ENCODE measurements at places on chromosomes 11 and 22.

DNA sequence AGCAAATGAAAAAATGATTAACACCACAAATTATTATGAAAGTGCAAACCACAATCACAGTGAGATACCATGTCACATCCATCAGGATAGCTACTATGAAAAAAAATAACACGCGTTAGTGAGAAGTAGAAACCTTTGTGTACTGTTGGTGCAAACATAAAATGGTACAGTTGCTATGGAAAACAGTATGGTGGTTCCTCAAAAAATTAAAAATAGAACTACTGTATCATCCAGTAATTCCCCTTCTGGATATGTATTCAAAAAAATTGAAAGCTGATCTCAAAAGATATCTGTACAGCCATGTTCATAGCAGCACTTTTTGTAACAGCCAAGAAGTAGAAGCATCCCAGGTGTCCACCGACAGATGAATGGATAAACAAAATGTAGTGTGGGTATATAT lies 43.4 kb downstream of the CCDC81 start:
- DNase-seq: no peak

GRCh38 chr11:134841411-134841810 lies 429.4 kb upstream of the B3GAT1 start:
- no peak for DNase-seq

- no peak for DNase-seq
Observed at GRCh38 chr22:21920341-21921183, 32.1 kb downstream of the PPM1F start.

- peak; percentile 88 for DNase-seq
Observed at GRCh38 chr11:29282088-29282487, 734.7 kb downstream of the KCNA4 start.

DNA sequence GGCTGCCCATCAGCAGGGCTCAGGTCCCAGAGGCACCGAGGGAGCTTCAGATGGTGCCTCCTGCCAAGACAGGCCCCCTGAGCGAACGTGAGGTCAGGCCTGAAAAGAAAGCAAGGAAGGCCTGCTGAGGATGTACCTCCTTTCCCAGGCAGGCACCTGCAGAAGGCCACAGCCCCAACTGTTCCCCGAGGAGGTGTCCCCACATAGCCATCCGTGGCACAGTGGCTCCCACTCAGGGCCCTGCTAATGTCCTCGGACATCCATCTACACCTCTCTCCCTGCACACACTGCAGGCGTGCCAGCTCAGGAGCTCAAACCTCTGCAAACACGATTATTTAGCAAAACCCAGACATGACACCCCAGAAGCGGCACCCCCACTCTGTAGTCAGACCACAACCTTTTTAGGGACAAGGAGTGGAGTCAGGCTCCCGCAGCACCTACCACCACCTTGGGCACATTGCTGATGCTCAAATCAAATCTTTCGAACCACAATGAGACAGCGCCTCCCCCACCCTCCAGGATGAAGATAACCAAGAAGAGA lies 36.9 kb downstream of the SHANK2 start:
- no peak for DNase-seq

DNA sequence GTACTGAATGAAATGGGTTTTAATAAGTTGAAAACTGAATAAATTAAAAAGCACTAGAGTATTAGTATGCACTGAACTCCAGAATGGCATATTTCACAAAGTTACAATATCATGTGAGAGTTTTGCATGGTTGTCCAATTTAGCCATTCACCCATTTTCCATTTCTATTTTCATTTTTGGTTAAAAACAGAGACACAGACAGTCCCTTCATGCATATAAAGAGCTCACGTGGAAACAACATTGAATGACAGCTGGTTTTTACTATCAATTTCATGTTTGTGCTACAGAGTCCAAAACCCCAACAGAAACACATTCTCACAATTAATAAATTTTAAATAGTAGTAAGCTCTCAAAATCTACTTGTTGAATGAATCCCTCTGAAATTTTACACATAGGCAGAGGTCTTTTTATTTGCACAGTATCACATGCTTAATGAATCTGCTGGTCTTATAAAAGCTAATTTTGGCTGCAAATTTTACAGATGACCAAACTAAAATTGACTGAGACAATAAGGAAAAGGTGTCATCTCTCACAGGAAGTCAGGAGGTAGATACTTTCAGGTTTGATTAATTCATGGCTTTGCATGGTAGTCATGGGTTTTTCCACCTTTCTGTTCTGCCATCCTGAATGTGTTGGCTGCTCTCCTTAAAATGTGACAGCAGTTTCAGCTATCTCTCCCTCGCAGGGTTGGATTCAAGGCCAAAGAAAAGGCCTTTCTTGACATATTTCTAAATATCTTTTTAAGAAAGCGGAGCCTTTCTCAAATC lies 20.6 kb upstream of the DDI1 start:
- DNase-seq: no peak

- DNase-seq: no peak
Observed at GRCh38 chr11:108538502-108538901, 40.3 kb upstream of the POGLUT3 start.

GRCh38 chr11:94623120-94623735 lies 56.1 kb downstream of the PIWIL4 start:
- DNase-seq: peak; percentile 84

DNA sequence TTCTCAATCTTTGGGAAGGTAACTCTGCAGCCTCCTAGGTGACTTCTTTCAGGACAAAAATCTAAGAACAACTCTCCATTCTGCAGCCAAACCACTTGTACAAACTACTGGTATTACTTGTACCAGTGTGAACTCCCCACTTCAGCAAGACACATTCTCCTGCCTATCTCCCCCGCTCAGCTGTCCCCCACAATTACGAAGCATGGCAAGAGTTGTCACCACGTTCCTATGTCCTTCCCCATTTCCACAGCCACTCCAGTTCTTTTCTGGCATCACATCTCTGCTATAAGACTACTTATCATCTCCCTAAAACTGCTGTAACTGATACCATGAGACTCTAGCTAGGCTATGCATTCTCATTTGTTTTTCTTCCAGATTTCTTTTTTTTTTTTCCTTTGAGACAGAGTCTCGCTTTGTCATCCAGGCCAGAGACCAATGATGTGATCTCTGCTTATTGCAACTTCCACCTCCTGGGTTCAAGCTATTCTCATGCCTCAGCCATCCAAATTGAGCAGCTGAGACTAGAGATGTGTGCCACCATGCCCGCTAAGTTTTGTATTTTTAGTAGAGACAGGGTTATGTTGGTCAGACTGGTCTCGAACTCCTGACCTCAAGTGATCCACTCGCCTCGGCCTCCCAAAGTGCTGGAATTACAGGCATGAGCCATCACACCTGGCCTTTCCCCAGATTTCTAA lies 71.9 kb upstream of the CDON start:
- no peak for DNase-seq

- DNase-seq: no peak
Observed at GRCh38 chr11:125925247-125925740, 20.6 kb upstream of the VSIG10L2 start.

DNA sequence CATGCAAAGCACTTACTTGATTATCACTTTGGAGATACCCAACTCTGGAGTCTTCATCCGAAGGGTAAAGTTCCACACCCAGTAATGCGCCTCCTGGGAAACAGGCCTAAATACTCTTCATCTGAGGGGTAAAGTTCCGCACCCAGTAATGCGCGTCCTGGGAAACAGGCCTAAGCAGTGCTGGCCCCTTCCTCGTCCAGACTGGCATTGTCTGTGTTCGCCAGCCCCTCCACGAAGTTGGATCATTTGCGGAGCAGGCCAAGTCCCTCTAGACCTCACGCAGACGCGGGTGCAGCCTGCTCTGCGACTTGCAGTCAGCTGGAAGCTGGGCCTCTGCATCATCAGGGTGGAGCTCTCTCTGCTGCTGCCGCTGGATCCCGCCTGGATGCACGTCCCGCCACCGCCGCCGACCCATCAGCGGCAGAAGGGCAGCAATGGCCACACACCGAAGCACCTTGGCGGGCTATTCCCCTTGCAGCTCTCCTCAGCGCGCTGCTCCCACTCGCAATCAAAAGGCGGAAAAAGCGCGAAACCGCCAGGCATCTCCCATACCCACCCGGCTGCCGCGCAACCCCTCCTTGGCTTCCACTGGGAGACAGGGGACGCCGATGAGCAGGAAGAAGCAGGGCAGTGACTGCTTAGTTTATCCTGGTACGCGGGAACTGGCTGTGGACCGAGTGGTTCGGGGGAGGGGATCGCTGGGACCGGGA lies 34.1 kb upstream of the GLYATL1 start:
- peak; percentile 77 for DNase-seq

DNA sequence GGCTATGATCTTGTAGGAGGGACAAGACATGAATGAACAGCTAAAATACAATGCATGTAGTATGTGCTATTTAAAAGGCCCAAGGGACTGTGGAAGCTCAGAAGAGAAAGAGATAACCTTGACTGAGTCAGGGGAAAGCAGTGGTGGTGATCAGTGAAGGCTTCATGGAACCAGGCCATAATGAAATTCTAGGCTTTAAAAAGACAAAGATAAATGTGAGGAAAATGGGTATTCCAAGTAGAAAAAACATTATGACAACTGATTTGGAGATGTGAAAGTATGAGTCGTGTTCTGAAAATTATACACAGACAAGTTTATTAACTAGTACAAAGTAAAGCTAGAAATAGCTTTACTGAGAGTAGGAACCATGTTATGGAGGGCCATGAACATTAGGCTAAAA lies 189.8 kb downstream of the SOX6 start:
- no peak for DNase-seq

- DNase-seq: no peak
Observed at GRCh38 chr11:62150887-62151736, 27.3 kb downstream of the INCENP start.

DNA sequence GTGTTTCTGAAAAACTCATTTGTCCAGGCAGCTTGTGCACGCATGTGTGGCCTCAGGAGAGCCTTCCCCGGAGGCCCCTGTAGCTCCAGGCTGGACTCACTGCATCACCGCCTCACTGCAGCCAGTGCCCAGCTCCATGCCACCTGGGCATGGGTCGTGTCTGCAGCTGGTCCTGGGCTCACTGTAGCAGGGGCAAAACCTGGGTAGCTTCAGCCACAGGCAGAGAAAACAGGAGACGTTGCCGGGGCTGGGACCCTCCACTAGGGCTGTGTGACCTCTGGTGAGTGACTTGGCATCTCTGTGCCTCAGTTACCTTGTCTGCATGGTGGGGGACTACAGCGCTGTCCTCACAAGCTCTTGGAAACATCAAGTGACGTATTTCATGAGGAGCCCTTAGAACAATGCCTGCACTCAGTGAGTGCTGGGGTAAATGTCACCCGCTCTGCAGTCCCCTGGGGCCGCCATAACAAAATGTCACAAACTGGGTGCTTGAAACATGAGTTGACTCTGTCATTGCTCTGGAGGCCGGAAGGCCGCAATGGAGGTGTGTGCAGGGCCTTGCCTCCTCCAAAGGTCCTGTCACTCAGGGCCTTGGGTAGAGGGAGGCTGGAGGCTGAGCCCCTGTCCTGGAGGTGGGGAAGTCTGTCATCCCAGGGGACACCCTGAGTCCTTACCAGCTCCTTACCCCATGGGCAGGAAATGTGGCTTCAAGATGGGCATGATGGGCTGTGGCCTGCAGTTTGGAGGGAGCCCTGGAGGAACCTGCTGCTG lies 488.7 kb downstream of the TBC1D22A start:
- DNase-seq: no peak

GRCh38 chr11:64726867-64727530 lies 4.0 kb upstream of the NRXN2 start:
- DNase-seq: no peak

GRCh38 chr11:85391141-85391540 lies 236.0 kb downstream of the DLG2 start:
- DNase-seq: no peak

GRCh38 chr11:47523490-47524225 lies 29.3 kb downstream of the CELF1 start:
- peak; percentile 91 for DNase-seq

DNA sequence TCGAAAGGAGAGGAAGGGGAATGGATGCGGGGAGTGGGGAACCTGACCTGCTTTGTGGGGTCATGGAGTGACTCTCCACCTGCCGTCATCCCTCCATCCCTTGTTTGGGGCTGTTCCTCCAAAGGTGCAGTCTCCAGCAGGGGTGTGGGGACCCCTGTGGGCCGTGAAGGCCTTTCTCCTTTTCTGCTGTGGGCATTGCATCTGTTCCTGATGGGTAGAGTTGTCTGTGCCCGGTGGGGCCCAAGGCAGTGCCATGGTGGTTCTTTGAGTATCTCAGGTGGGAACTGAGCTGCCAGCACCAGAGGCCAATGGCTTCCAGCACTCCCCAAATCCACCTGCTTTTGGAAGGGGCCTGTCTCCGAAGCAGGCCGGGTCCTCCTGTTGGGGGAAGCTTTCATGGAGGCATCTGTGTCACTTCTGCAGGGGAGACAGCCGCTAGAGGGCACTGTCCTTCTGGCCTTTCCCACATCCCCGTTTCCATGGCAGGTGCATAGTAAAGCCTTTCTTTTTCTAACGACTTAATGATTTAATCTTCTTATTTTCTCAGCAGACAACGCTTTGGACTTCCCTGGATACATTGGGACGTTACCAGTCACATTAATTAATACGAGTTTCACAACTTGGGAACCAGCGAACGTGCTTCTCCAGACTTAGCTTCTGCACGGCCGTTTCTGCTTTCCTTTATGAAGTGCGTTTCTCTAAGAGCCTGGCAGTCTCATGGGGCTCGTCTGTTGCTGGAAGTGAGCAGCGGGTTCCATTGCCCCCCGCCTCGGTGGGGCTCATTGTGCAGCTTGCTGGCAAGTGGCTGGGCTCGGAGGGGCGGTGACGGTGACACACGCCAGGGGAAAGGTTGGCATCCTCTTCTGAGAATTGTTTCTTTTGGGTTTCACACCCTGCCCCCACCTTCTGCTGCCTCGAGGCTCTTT lies 57.1 kb downstream of the PARVB start:
- DNase-seq: peak; percentile 86

DNA sequence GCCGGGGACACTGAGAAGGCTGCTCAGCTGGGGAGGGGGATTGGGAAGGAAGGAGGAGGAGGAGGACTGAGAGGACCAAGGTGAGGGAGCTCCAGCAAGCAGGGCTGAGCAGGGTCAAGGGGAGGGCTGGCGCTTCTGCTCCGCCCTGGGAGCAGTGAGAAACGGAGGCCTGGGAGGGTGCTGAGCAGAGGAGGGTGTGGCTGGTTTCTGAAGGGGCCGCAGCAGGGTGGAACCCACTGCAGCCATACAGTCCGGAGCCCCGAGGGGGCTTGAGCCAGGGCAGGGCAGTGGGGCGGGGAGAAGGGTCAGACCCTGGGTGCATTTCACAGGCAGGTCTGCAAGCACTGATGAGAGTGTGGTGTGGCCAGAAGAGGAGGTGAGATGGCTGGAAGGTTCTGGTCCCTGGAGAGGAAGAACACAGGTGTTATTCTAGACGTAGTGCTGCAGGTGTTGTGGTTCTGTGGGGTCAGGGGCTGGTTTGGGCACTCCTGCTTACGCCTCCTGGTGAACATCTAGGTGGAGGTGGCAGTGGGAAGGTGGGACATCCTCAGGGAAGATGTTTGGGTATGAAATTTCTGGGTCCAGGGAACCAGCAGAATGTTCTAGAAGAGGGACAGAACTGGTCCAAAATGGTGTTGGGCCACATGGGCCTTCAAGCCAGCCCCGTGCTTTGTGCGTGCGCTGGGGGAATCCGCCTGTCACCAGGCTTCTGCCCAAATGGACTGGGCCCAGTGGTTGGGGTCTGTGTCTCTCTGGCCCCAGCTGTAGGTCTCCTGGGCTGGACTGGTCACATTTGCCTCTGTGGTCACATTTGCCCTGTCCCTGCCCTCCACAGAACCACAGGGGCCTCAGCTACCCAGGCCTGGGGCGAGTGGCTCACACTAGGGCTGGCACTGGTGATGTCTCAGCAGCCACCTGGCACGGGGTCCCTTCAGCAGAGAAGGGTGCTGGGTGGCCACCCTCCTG lies 714.7 kb downstream of the BRD1 start:
- DNase-seq: no peak
